ENCODE measurements at places on chromosomes 5 and 9.

- DNase-seq, result no peak
Observed at GRCh38 chr9:131092548-131093440, 3.5 kb upstream of the AIF1L start.

- no peak for DNase-seq
Observed at GRCh38 chr5:1797855-1798254, 1.8 kb downstream of the MRPL36 start.

DNA sequence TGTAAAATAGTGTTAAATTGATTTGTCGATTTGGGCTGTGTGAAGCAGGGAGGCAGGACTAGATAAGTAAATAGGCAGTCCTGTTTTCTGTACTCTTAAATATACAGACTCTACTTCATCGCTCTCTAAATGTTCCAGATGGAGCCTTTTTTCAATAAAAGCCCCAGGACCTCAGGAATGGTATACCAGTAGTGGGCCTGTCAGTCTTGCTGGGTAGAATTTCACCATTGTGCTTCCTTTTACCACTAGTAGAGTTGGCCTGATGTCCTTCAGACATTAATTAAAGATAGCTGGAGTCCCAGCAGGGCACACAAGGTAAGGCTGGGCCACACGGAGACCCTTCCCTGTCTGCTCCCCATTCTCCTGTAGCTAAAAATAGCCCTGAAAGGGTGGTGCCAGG is 6.0 kb downstream of the SNX18 start:
- no peak for DNase-seq

- DNase-seq, result no peak
Observed at GRCh38 chr5:37755581-37755980, 84.3 kb downstream of the GDNF start.

GRCh38 chr9:1890201-1890600 is 124.9 kb upstream of the SMARCA2 start:
- no peak for DNase-seq

DNA sequence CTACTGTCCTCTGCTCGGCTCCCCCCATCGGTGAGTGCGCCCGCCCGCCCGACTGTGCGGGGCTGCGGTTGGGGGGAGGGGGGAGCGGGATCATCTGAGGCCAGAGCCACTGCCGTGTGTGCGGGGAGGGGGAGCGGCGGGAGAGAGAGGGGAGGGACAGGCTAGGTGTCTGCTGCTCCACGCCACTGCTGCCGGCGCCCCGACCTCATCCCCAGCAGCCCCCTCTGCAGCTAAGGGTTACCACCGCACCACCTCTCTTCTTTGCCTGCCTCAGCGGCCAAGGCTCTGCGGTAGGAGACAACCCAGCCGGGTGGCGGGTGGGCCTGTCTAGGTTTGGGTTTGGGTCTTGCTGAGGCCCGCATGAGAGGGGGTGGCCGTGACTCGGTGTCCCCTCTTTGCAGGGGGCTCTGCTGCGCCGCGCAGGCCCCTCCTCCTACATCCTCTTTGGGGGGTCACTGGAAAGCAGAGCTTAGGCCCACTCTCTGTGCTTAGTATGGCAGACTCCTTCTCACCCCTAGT is 670 bp upstream of the PURA start:
- DNase-seq, result peak; percentile 34

Data from CD4-positive, alpha-beta T cell treated with Interleukin-12 subunit alpha and Interleukin-12 subunit beta, for 1 hour (primary cell).